ENCODE measurements at places on chromosomes 13 and 19. TPM values are rescaled to one million over a fixed set of nuclear protein-coding genes. Genes with fewer than 3 reads are reported as not detected.

- no peak for DNase-seq
Measured at GRCh38 chr13:49464621-49465325, 20.7 kb downstream of the SETDB2 start.

DNA sequence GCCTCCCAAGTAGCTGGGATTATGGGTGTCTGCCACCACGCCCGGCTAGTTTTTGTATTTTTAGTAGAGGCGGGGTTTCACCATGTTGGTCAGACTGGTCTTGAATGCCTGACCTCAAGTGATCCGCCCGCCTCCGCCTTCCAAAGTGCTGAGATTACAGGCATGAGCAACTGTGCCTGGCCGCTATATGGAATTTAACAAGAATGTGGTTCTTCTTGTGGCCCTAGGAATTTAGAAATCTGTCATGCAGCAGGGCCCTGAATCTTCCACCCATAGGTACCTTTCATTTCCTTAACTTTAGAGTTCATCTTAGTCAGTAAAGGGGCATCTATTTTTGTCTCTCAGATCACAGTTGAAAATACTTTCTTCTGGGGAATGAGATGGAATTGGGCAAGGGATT, 25.6 kb upstream of the NDFIP2 start:
- DNase-seq = no peak

Gene UHRF1
- total RNA-seq = 0.28 TPM

- no peak for DNase-seq
Measured at GRCh38 chr19:31289976-31290375, 59.3 kb downstream of the TSHZ3 start.

GRCh38 chr19:32691952-32692726, 518 bp downstream of the NUDT19 start:
- no peak for DNase-seq

Gene XPO4
- 9.7 TPM for total RNA-seq

DNA sequence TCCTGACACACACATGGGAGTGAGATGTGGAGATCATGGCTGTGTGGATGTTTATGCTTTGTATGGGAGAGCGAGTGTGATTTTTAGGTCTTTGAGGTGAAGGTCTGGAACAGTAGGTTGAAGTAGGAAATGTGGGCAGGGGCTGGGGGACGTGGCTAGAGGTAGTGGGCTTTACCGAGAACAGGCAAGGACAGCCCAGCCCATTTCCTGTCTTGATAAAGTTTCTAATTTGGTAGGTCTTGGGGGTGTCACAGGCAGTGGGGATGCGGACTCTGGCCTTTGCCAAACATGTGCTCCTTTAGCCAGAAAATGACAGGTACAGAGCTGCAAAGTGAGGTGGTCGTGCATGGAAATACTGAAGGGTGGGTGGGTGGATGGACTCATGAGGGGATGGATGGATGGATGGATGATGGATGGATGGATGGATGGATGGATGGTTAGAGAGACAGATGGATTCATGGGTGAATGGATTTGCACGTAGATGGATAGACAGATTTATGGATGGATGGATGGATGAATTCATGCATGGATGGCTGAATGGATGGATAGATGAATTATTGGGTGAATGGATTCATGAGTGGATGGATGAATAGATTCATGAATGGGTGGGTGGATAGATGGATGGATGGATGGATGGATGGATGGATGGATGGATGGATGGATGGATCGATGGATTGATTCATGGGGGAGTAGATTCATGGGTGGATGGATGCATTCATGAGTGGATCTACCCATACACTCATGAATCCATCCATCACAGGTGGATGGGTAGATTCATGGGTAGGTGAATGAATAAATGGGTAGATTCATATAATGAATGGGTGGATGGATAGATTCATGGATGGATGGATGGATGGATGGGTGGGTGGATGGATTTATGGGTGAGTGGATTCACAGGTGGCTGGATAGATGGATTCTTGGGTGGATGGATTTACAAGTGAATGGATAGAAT, 69.3 kb upstream of the USE1 start:
- no peak for DNase-seq

Gene RPS28
- 158 TPM for total RNA-seq

GRCh38 chr13:41765020-41765419, 195.9 kb downstream of the VWA8 start:
- DNase-seq = no peak

Gene DIAPH3
- total RNA-seq = 0.35 TPM

- DNase-seq = no peak
Measured at GRCh38 chr19:1016647-1017114, 4.2 kb downstream of the TMEM259 start.
